ENCODE measurements at places on chromosomes 2 and 18.

GRCh38 chr18:63297687-63298399, 21.7 kb downstream of the BCL2 start:
- no peak for DNase-seq

GRCh38 chr2:60759654-60760053, 3.6 kb downstream of the PAPOLG start:
- no peak for DNase-seq

DNA sequence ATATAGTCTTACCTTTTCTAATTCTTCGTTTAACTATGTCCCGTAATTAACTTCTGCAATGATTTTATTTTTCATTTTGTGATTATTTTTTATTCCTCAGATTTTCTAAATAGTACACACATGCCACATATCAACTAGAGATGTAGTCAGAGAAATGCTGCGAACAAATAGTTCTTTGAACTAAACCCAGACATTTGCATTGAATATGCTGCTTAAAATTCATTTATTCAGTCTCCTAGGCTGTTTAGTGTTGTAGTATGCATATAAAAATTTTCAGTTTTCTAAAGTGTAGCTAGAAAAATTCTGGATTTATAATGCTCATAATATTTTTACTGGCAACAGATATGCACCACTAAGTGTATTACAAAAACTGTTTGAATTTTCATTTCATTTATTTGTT, 68.9 kb upstream of the SLC38A11 start:
- DNase-seq, result no peak

GRCh38 chr2:85181134-85181631, 48.0 kb downstream of the TCF7L1 start:
- DNase-seq, result no peak

DNA sequence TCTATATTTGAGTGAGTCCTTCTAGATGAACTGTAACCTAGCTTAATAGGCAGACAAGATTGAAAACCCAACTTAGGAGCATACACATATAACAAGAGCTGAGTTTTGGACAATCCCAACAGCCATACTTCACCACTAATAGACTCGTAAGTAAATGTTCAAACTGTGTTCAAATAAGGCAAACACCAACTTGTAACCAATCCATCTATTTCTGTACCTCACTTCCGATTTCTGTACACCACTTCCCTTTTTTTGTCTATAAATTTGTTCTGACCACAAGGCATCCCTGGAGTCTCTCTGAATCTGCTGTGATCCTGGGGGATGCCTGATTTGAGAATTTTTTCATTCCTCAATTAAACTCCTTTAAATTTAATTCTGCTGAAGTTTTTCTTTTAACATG, 1149.1 kb upstream of the NRXN1 start:
- no peak for DNase-seq

- DNase-seq, result no peak
Measured at GRCh38 chr2:145060876-145061275, 541.0 kb upstream of the ZEB2 start.

DNA sequence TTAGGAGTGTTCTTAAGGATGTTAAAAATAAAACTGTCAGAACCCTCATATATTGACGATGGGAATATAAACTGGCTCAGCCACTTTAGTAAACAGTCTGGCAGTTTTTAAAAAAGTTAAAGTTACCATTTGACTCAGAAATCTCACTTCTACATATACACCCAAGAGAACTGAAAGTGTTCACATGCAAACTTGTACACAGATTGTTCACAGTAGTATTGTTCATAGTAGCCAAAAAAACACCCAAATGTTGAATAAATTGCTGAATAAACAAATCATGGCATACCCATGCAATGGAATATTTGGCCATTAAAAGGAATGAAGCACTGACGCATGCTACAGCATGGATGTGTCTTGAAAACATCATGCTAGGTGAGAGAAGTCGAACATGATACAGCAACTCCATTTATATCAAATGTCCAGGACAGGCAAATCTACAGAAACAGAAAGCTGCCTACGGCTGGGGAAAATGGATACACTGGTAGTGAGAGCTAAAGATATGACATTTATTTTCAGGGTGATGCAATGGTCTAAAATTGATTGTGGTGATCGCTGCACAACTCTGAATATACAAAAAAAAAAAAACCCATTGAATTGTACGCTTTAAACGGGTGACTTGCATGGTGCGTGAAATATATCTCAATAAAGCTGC, 10.1 kb downstream of the RPL31 start:
- no peak for DNase-seq

GRCh38 chr2:25576596-25576995, 96.8 kb downstream of the DTNB start:
- no peak for DNase-seq

- no peak for DNase-seq
Measured at GRCh38 chr2:167484875-167485274, 596.6 kb downstream of the XIRP2 start.

DNA sequence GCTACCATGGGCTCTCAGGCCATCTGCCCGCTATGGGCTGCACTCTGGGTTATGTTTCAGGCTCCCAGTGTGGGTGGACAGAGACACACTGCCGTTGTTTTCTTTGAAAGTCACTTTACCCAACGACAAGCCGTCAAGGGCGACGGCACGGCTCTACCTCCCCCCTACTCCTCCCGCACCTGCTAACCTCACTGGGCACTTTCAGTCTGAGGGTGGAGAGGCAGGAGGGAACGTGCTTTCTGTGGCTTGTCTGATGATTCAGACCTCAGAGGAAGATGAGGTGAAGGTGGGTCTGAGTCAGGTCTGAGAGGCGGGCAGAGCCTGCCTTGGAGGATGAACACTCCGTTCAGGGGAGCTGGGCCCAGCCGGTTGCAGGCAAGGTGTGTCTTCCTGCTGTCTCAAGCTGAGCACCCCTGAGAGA, 147.6 kb upstream of the HDAC4 start:
- DNase-seq, result no peak

DNA sequence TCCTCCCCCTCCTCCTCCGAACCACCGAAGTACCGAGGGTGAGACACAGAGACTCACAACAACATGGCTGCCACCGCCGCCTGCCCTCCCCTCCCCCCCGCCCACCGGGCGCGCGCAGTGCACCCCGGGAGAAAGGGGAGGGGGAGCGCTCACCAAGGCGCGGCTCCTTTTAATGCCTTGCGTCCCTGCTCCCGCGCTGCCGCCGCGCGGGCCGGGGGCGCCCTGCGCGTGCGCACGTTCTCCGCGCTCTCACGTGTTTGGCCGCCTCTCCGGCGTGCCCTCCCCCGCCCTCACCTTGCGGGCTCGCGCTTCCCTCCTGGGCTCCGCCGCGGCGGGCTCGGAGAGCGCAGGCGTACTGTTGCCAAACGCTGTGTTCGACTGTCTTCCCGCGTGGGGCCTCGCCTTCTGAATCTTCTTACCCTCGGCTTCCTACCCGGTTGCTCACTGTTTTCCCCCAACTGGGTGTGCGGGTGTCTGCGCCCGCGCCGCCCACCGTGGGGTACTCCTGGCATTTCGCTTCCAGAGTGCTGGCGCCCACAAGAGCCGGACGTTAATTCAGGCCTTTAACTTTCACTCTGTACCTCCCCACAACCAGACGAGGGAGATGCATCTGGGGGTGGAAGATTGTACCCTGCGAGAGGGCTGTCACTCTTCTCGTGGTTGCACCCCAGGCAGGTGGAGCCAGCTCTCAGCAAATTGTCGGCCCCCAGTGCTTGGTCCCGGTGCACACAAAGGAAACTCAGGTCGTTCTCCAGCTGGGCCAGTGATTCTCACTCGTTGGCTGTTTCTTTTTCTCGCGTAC, at the start of gene PUM2:
PUM2 (minus strand) TSS at position 92 of the 802 bp plus-strand sequence. CDS start 23,484 bp downstream, outside the sequence.
- peak; percentile 98 for DNase-seq

GRCh38 chr2:32058130-32058529, 5.2 kb upstream of the SPAST start:
- DNase-seq, result no peak

DNA sequence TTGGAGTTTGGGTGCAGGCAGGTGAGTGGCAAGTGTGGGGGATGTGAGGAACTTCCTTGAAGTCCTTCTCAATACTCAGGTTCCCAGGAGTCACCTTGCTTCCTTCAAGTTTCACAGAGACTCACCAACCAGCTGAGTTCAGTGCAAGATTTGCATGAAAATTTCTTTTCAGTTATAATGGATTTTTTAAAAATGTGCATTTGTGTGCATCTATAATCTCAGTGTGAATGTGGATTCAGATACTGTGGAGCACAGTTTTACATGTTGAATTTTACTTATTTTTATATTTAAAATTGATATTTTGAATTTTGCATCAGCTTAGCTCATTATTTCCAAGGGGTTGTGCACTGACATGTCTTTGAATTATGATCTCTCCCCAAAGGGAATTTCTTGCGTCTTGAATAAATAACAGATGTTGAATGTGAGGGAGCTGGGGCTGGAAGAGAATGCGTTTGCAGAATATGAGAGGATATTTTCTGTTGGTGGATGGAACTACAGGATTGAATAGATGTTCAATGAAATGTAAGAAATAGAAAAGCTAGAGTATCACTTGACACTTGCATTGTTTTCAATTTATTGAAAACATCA, 184.3 kb downstream of the RPRM start:
- no peak for DNase-seq

DNA sequence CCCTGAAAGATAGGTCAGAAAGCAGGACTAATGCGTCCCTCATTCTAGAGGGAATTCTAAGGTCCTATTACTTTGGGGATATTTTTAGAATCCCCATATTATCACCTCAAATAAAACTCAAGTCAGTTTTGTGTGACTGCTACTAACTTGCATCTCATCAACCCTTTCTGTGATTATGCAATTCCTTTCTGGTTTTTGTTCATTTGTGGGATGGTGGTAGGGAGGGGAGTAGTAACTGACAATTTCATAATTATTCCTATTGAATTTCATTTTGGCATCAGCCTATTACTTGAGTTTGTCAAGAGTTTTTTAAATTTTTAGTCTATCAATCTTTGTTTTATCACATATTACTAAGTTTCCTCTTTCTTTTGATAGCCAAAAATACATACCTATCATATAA, 28.4 kb upstream of the TANK start:
- DNase-seq, result no peak

DNA sequence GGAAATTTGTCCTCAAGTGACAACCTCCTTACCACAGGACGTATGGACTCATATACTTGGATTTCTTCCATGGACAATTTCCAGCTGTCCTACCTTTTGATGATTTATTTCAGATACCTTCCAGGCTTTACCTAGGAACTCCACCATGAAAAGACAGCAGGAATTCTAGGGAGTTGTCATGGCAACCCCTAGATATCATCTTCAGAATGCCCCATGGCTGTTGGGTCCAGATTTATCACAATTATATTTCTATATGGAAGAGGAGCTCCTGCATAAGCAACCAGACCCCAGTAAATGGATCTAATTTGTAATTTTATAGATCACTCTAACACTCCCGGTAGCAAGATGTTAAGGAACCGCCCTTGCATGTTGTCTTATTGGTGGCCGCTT, 102.3 kb upstream of the ZNF521 start:
- no peak for DNase-seq

DNA sequence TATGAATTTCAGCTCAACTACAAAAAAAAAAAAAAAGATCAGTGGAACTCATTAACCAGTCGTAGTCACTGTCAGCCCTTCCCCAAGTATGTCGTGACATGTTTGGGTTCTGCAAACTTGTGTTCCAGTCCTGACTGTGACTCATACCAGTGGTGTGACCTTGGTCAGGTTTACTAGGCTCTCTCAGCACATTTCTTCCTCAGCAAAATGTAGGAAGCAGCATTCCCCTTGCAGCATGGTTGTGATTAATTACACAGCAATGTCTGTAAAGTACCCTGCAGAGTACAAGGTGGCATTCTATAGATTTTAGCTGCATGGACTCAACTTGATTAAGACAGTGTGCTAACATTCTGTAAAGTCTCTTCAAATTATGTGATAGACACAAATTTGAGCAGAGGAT, 156.9 kb downstream of the LAMA1 start:
- no peak for DNase-seq

- no peak for DNase-seq
Measured at GRCh38 chr2:113791697-113792590, 35.5 kb upstream of the SLC35F5 start.

Data from CD4-positive, alpha-beta T cell treated with Interferon gamma for 1 hour (primary cell).